Thyroid gland (tissue), 4 donors: ENCODE measurements at places on chromosomes 5 and 9. TPM values are rescaled to one million over a fixed set of nuclear protein-coding genes. Genes with fewer than 3 reads are reported as not detected.

DNA sequence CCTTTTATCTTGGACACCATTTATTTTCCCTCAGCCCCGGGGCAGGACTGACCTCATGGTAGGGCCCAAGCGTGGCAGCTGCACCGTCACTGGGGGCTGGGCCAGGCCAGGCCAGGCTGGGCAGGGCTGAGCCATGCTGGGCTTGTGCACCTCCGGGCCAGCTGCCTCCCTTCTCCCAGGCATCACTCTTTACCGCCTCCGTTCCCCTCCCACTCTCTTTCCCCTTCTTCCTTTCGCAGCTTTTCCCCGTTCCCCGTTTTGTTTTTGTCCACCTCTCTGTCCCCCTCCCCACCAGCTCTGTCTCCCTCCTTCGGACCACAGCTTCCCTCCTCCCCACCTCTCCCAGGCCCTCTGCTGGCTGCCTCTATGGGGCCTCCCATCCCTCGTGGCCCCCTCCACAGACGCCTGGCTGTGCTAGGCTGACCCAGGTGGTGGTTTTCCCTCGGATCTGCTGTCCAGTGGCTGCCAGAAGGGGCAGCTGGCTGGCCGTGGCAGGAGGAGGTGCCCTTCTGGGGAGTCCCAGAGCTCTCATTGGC, 17.9 kb downstream of the FGF18 start:
- no peak for DNase-seq

FCN2 gene
- total RNA-seq = 16.5 TPM

KLHL3 gene
- 26.7 TPM for total RNA-seq

ZNF608 gene
- total RNA-seq = 34.2 TPM

DNA sequence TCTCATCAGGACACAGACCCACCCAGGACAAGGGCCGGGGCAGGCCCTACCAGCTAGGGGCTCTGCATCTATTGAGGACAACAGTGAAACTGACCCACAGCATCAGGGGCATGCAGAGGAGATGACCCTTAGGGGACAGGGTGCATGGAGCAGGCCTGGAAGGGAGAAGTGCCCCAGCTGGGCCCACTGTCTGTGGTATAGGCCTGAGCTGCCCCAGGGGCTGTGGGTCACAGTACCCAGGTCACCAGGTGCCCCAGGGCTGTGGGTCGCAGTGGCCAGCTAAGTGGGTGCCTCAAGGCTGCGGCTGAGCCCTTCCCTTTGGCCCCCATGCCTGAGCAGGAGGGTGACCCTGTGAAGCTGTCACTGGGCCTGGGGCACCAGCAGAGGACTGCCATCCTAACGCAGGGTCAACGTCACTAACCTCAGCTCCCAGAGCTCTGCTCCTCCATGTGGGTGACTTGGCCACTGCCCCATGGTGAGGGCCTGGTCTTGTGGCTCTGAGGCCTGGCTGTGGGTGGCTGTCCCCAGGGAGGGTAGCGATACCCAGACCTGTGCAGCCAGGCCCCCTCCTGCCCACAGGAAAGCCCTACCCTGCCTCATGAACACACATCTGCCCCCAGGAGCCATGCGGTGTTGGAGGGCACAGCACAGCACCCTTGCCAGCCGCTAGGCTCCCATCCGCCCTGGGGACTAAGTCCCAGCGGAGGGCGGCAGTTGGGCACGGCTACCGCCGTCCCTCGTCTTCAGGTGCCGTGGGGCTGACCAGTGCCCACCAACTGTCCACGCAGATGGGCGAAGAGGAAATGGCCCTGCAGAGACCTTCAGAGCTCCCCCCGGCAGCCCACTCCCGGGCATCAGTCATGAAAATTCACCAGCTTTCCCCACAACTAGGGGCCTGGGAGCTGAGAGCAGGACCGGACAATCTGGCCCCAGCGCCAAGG, 4.9 kb downstream of the EDF1 start:
- DNase-seq = no peak

GRCh38 chr5:9009931-9010651, 535.8 kb downstream of the SEMA5A start:
- DNase-seq = no peak

DNA sequence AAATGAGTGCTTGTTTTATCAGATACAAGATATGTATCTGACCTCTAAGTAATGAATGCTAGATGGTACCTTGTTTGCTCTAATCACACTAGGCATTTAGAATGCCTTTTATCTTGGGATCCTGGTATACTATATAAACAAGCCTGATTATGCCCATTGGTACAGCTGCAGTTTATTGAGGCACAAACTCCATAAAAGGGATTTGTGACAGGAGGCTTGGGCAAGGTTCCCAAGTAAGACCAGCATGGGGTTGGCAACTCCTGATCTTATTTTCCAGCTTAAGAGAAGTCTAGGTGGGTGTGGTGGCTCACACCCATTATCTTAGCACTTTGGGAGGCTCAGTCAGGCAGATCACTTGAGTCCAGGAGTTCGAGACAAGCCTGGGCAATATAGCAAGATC, 93.9 kb upstream of the DMRT1 start:
- no peak for DNase-seq

DNA sequence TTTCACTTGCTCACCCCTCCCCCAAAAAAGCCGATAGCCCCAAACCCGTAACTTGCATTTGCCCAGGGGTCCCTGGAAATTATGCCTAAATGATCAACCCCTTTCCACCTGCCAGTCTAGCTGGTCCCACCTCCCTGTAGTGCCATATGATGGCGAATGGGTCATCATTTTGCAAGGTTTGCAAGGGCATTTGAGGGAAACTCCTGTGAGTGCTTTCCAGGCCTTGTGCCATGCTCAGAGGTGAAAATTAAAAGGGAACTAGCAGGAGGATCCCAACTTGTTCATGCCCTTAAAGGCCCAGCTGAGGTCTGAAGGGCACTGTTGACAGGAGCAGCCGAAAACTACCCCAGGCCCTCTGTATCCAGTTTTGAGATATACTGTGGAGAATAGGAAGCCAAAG, 192.9 kb downstream of the NR3C1 start:
- no peak for DNase-seq

DNA sequence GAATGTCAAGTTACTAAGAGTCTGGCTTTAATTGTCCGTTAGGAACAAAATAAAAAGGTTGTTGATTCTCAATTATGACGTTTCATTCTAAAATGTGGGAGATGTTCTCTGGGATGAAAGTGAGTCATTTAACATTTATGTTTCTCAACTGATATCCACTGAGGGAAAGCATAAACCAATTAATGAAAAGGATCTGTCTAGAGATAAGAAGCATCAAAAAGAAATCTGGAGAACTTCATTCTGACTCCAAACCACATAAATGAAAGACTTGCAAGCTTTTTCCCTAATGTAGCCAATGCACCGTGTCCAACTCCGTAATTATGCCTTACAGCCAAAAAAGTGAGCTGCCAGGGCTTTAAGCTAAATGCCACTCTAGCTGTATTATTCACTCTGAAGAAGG, 654.2 kb downstream of the TLE1 start:
- DNase-seq = no peak

OTP gene
- not detected for total RNA-seq

GRCh38 chr9:6655036-6655435, 9.5 kb upstream of the GLDC start:
- DNase-seq = no peak
